Foreskin keratinocyte (primary cell): ENCODE measurements at places on chromosomes 6 and 20. TPM values are rescaled to one million over a fixed set of nuclear protein-coding genes. Genes with fewer than 3 reads are reported as not detected.

The SERPINB1 gene
- 34.2 TPM in 2 replicates for total RNA-seq

The CST5 gene
- total RNA-seq: not detected in 2 replicates

The NINL gene
- total RNA-seq: 4.3 TPM in 2 replicates

The MAP1LC3A gene
- 3.9 and 4.9 TPM in 2 replicates for total RNA-seq

The CCM2L gene
- total RNA-seq: not detected in 2 replicates

The NKAIN4 gene
- total RNA-seq: 0.11 and 0.20 TPM in 2 replicates

The CRISP3 gene
- not detected in 2 replicates for total RNA-seq

The MUC22 gene
- total RNA-seq: not detected in 2 replicates

The HLA-DRB1 gene
- total RNA-seq: not detected in 2 replicates

The RGS17 gene
- 0.24 and 0.32 TPM in 2 replicates for total RNA-seq

The PERP gene
- total RNA-seq: 293 and 297 TPM in 2 replicates

The CALHM6 gene
- 3.0 and 3.2 TPM in 2 replicates for total RNA-seq

The EPPIN gene
- not detected in 2 replicates for total RNA-seq

The UST gene
- total RNA-seq: 11.1 and 13.3 TPM in 2 replicates

The CRIP3 gene
- total RNA-seq: 0.25 TPM in 1 of 2 replicates, not detected in the other

The DCBLD1 gene
- total RNA-seq: 25.9 and 26.5 TPM in 2 replicates

The SDC4 gene
- 169 and 187 TPM in 2 replicates for total RNA-seq

The TRIM39 gene
- 9.3 and 9.5 TPM in 2 replicates for total RNA-seq

The ELOVL4 gene
- 8.8 and 9.0 TPM in 2 replicates for total RNA-seq

The LST1 gene
- total RNA-seq: 0.34 TPM in 1 of 2 replicates, not detected in the other

The IER3 gene
- 279 and 373 TPM in 2 replicates for total RNA-seq

The SRMS gene
- 0.11 and 0.17 TPM in 2 replicates for total RNA-seq

The SLC22A1 gene
- 0.14 and 0.60 TPM in 2 replicates for total RNA-seq

The VWA7 gene
- total RNA-seq: 0.34 and 0.46 TPM in 2 replicates

The STMND1 gene
- total RNA-seq: not detected in 2 replicates

The C6orf163 gene
- total RNA-seq: 0.78 and 0.92 TPM in 2 replicates

The SNHG17 gene
- total RNA-seq: 30.6 and 46.9 TPM in 2 replicates

The ZNF334 gene
- total RNA-seq: 3.7 and 4.5 TPM in 2 replicates

The KIAA1755 gene
- total RNA-seq: 0.07 and 0.10 TPM in 2 replicates

The CDC40 gene
- total RNA-seq: 14.8 and 17.8 TPM in 2 replicates

The SIRPD gene
- not detected in 2 replicates for total RNA-seq

The TUBB2A gene
- total RNA-seq: 31.2 and 34.6 TPM in 2 replicates

The CCN6 gene
- 0.11 and 0.37 TPM in 2 replicates for total RNA-seq

The CDH4 gene
- 11.2 and 12.8 TPM in 2 replicates for total RNA-seq

The BPI gene
- not detected in 2 replicates for total RNA-seq

The SLC17A1 gene
- not detected in 2 replicates for total RNA-seq

The CLDN20 gene
- not detected in 2 replicates for total RNA-seq

The SLC44A4 gene
- 0.25 and 0.37 TPM in 2 replicates for total RNA-seq

The HAO1 gene
- total RNA-seq: not detected in 2 replicates

The MOG gene
- total RNA-seq: not detected in 2 replicates

The CNBD2 gene
- 1.4 and 1.8 TPM in 2 replicates for total RNA-seq

The SPAG4 gene
- 1.5 and 3.2 TPM in 2 replicates for total RNA-seq

The DPPA5 gene
- not detected in 2 replicates for total RNA-seq

The GNAS gene
- total RNA-seq: 697 and 702 TPM in 2 replicates
